Heart left ventricle (tissue), 16 donors: ENCODE measurements at places on chromosomes 5 and 9. TPM values are rescaled to one million over a fixed set of nuclear protein-coding genes. Genes with fewer than 3 reads are reported as not detected.

GRCh38 chr9:134413890-134414623 is 87.8 kb downstream of the RXRA start:
- H3K27ac ChIP-seq = peak overlapping the region; percentile 82
- H3K4me3 ChIP-seq = no peak overlapping the region
- no peaks in the 10 kb centered on the region for H3K27me3 ChIP-seq
- H3K36me3 ChIP-seq = peaks cover 40% of the 10 kb centered on the region
- peaks cover 62% of the 10 kb centered on the region for H3K4me1 ChIP-seq
- peak; percentile 90 for DNase-seq

DNA sequence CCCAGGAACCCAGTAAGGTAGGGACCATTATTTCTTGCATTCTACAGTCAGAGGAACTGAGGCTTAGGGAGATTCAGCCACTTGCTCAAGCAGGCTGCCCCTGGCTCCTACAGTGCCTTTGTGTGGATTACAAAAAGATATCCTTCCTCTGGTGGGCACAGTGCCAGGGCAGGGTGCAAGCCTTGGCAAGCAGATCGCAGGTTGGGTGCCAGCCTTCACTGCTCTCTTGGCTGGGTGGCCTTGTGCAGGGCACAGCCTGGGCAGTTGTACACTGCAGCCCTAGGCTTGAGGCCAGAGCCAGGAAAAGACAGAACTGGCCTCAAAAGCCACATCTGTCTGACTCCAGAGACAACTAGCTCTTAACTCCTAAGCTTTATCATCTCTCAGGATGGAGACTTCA is 15.0 kb downstream of the DOCK2 start:
- no peak overlapping the region for H3K27ac ChIP-seq
- H3K27me3 ChIP-seq = no peaks in the 10 kb centered on the region
- DNase-seq = peak; percentile 73
- no peaks in the 10 kb centered on the region for H3K36me3 ChIP-seq

GRCh38 chr9:14912859-14913258 is 2.6 kb upstream of the FREM1 start:
- H3K4me1 ChIP-seq = no peaks in the 10 kb centered on the region
- no peak overlapping the region for H3K27ac ChIP-seq
- H3K27me3 ChIP-seq = no peaks in the 10 kb centered on the region

DNA sequence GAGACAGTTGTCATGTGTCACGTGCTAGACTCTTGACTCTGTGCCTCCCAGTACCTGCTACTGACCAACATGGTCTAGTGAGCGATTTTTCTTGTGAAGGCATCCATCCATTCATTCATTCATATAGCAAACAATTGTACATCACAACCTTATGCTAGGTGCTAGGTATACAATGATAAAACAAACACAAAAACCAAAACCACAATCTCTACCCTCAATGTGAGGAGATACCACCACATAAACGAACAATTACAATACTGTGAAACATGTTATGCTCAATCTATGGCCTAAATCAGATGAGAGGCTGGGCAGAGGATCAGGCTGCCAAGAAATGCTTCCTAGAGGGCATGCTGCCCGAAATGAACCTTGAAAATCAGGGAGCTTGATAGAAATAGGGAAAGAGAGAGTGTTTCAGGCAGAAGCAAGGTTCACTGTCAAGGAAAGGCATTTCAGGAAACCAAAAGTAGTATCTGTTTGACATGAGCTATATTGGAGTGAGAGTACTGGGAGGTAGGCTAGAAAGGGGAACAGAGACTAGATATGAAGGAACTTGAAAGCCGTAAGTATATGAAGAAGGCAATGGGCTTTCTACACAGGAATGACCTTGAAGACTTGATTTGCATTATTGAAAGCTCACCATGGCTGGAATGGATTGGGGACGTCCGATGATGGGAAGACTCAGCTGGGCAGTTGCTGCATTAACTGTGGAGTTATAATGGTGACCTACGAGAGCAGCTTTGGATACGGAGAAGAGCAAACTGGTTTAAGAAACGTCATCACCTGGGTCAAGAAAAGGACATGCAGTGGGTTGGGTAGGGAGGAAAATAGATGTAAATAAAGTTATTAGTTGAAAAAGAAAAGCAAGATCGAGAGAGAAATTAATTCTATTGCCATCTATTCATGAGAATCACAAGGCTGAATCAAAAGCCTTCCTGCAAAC is 90.1 kb downstream of the THBS4 start:
- no peaks in the 10 kb centered on the region for H3K27me3 ChIP-seq
- no peak for DNase-seq
- H3K36me3 ChIP-seq = no peaks in the 10 kb centered on the region
- no peak overlapping the region for H3K4me3 ChIP-seq

DNA sequence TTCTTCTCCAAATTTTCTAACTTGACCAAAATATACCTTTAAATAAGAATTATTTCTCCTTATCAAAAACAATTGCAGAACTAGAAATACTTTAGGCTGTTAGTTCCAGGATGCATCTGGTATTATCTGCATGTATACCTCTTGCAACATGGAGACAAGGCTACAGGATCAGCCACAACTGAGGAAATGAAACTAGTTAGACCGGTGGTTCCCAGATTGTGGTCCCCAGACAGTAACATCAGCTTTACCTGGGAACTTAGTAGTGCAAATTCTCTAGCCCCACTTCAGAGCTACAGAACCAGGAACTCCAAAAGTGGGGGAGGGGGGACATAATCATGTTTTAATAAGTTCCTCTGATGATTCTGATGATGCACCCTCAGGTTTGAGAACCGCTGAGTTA is 61.6 kb upstream of the C9orf72 start:
- no peak overlapping the region for H3K4me3 ChIP-seq
- H3K27me3 ChIP-seq = no peaks in the 10 kb centered on the region
- no peak for DNase-seq

GRCh38 chr5:102931085-102931725 is 176.1 kb downstream of the PAM start:
- no peak for DNase-seq
- H3K36me3 ChIP-seq = peaks cover 45% of the 10 kb centered on the region
- no peaks in the 10 kb centered on the region for H3K4me1 ChIP-seq
- no peak overlapping the region for H3K4me3 ChIP-seq

Gene SEMA4D
- 12.8 TPM for total RNA-seq

DNA sequence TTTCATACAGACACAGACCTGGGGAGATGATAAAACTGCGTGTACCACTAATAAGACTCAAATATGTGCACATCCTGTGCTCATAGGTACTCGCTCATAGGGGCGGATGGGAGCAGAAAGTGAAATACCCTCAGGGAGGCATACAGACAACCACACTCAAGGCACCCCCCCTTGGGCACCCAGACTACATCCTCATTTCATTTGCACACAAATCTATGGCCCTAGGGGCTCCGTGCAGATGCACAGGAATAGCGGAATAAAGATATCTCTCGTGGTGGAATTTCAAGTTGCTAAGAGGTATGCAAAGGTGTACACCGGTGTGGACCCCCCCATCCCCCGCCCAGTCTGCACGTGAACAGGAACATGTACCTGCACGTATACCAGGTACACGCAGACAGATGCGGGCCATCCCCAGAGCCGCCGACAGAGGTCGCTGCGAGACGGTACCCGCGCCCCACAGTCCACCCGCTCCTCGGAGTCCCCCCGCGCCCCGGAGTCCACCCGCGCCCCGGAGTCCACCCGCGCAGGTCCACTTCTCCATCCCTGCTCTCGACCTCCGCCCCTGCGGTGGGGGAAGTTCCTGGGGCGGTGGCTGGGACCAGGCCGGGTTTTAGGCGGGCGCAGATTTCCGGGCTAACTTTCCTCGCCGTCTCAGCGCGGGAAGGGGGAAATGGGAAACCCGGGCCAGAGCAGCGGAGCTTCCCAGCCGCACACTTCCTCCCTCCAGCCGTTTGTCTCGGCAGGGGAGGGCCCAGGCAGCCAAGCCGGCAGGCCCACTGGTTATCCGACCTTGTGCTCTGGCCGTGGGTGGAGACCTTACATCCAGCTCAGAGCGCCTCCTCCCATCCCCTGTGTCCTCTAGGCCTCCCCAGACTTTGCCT is 1.0 kb upstream of the IL12B start:
- no peaks in the 10 kb centered on the region for H3K4me1 ChIP-seq
- peak overlapping the region; percentile 14 for H3K27ac ChIP-seq
- peak overlapping the region; percentile 32 for H3K4me3 ChIP-seq
